ENCODE measurements at places on chromosomes 13 and 19. TPM values are rescaled to one million over a fixed set of nuclear protein-coding genes. Genes with fewer than 3 reads are reported as not detected.

KLK3 gene
- total RNA-seq: not detected

ZNF575 gene
- total RNA-seq: 0.37 TPM

MCF2L gene
- total RNA-seq: not detected

LGALS7B gene
- total RNA-seq: 889 TPM

LGALS14 gene
- total RNA-seq: not detected

ZNF100 gene
- total RNA-seq: 6.8 TPM

DHPS gene
- total RNA-seq: 49.4 TPM

TGFB1 gene
- 26.9 TPM for total RNA-seq

DNA sequence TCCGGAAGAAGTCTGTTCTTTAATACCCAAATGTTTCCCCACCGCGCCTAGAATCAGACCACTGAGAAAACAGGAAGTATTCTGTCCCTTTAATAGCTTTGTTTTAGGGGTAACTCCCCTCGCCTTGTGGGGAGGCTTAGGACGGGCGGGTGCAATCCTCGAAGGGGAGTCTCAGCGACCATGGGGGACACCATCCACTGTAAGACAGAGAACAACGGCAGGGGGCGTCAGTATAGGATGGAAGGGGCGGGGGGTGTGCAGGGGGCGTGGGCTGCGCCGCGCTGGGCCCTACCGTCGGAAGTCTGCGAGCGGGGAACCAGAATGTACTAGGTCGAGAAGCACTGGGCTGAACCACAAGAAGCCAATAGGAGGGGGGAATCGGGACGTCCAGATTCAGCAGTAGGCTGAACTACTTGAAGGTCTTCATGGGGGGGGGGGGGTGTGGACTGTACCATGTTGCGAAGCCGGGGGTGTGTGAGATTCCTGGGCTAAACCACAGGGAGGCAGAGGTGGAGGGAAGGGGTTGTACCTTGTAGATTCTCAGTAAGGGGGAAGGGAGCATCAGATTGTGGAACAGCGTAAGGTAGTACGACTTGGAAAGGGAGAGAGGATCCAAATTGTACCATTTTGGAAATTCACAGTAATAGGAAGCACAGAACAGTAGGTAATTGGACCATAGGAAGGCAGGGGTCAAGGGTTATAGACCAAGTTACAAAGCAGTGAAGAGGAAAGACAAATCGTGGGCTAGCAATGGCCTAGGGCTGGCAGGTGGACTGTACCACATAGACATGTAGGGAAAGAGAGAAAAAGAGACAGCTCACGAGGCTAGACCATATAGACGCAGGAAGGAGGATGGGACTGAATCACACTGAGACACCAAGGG is 1.0 kb upstream of the DBP start:
- DNase-seq: no peak

DNA sequence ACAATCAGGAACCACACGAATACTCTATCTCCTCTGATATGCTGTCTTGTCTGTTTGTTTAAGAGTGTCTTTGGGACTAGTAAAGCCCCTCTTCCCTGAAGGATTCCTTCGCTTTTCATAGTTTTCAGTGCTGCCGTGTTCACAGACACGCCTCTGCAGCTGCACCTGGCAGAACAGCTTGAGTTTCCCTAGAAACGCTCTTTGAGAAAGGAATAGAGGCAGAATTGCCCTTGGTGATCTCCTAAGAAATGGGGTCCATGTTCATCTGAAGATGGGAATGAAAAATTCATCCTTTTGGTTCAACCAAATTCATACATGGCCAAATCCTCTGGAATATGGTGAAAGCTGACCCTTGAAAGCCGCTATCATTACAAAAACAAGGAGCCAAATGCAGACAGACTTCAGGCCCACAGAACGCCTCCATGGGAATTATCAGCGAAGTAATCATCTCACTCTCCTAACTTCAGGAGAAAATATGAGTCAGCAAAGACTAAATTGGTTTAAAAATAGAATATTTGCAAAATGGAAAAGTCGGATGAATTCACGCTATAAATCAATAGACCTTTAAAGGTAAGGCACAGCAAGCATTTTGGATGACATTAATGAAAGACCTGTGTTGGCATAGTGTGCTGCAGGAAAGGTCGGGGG is 5.5 kb downstream of the SACS start:
- peak; percentile 50 for DNase-seq

DNA sequence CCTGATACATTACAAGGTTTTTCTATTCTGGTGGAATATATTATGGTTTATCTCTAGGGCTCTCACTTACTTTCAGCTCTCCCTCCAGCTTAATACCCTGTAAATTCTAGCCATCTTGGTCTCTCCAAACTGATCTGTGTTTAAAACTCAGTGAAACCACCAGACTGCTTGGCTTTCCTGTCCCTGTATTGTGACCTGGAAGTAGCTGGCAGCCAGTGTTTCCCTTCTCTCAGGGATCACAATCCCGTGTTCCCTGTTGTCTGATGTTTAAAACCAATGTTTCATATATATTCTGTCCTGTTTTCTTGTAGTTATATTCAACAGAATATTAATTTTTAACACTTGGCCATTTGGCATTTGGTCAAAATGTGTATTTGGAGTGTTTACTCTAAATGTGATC is 8.0 kb downstream of the AKAP11 start:
- DNase-seq: no peak

DNA sequence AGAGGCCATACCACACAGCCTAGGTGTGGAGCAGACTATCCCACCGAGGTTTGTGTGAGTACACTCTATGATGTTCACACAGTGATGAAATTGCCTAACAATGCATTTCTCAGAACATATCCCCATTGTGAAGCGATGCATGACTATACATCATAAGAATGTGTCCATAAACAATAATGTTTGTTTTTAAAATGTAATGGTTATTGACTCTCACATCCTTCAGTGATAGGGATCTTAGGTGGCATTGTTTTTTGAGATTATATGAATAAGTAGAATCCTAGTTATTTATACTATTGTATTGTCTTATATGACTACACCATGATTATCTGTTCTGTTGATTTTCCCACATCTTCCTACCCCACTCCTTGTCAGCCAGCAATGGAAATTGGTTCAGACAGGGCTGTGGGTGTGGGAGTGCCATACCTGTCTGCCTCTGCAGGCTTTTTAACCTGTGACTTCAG is 13.6 kb downstream of the CCNA1 start:
- peak; percentile 69 for DNase-seq

DNA sequence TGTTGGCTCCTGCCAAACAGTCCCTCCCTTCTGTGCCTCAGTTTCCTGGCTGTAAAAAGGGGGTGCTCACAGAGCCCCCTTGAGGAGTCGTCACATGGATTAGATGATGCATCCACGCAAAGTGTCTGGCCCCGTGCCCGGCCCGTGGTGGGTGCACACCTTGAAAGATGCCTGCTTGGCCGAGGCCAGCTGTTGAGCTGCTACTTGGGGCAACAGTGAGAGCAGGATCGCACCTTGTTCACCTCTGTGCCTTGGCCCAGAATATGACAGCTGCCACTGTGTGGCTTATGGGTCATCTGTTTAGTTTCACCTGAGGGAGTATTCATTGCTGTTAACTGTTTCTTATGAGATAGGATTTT is 17.7 kb downstream of the CRTC1 start:
- DNase-seq: peak; percentile 15

DNA sequence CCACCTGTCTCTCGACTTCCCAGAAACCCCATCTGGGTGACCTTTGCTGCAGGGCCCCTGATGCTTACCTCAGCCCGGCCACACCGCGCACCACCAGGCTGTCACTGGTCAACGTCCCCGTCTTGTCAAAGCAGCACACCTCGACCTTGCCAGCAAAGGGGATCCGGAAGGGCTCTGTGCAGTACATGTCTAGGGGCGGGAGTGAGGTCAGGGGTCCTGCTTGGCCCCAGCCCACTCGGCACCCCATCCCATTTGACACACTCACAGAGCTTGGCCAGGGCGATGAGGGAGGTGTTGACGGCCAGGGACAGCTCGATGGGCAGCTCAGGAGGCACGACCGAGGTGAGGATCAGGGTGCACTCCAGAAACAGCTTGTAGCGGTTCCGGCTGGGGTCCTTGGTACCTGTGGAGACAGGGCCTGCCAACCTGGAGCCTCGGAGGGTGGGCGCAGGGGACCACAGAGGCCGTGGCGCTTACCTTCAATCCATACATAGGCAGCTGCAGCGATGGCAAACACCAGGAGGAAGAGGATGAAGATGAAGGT is 8.4 kb downstream of the ATP13A1 start:
- no peak for DNase-seq

DNA sequence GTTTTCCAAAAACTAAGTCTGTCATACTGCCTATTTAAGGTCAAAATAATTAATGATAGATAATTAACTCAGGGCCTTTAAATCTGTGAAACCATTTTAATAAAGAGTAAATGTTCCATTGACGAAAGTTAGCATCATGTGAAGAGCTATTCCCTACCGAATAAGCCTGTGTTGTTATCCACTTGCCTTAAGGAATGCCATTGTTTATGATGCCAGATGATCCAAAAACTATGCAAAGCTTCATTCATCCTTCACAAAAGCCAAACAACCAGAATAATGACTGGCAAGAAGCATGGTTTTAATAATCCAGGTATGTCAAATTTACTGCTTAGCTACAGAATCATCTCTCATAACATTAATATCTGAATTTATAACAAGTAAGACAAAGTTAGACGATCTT is 6.5 kb upstream of the GPC6 start:
- DNase-seq: no peak

GRCh38 chr19:55447421-55448174 is 4.5 kb upstream of the SHISA7 start:
- peak; percentile 44 for DNase-seq

DNA sequence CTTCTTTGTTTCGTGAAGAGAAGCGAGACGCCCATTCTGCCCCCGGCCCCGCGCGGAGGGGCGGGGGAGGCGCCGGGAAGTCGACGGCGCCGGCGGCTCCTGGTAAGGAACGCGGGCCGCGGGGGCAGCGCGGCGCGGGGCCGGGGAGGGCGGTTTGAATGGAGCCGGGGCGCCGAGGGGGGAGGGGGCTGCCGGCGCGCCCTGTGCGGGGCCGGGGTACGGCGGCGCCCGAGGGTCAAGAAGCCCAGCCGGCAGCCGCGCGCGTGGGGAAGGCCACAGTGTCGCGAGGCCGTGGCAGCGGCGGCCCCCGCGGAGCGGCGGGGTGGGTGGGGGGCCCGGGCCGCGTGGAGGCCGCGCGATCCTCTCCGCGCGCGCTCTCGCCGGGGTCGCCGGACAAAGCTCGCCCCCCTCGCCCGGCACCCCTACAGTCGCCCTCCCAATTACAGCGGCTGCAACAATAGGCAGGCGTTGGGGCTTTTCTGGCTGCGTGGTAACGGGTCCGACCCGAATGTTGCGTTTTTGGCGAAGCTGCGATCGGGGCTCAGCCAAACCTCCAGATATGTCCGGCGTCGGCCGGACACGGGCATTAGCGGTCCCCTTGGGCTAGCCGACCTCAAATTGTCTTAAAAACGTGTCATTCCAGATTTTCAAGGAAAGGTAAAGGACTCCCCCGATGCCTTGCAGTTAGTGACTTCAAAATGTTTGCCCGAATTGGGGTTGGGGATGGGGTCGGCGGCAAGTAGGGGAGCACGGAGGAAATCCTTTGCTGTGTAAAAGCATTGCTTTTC is 437 bp downstream of the SMARCA4 start:
- DNase-seq: no peak

- DNase-seq: no peak
Observed at GRCh38 chr13:39856714-39857113, 201.3 kb downstream of the COG6 start.

- DNase-seq: no peak
Observed at GRCh38 chr19:38661136-38661535, 13.7 kb downstream of the ACTN4 start.

GRCh38 chr19:41299046-41299754 is 10.8 kb upstream of the CCDC97 start:
- no peak for DNase-seq

DNA sequence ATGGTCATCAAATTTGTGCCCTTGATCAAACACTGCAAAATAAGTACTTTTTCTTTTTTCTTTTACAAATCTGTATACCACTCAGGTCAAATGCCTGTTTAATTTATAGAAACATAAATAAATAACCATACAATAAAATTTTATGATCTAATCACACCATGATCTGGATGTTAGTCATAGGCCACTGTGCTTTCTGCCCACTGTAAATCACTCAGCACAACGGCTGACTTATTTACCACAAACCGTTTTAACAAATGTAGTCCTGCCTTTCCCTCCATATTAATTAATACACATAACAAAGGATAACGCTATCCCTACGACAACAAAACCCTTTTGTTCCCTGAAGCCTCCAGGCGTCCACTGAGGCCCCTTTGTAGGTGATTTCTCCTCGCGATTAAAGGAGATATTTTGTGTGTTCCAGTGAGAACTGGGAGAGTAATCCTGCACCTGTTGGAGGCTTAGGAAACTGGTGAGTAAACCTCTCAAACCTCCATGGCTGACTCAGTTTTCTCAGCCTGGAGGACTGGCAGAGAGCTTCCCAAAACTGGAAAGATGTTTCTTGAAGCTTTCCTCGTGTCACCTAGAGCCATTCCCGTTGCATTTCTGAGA is 477.1 kb upstream of the SGCG start:
- DNase-seq: peak; percentile 4

GRCh38 chr13:23349161-23349897 is 84.2 kb downstream of the SACS start:
- no peak for DNase-seq

- no peak for DNase-seq
Observed at GRCh38 chr19:42271045-42271419, 2.0 kb downstream of the CIC start.

GRCh38 chr19:51644636-51645271 is 1.9 kb downstream of the SIGLEC14 start:
- DNase-seq: no peak

DNA sequence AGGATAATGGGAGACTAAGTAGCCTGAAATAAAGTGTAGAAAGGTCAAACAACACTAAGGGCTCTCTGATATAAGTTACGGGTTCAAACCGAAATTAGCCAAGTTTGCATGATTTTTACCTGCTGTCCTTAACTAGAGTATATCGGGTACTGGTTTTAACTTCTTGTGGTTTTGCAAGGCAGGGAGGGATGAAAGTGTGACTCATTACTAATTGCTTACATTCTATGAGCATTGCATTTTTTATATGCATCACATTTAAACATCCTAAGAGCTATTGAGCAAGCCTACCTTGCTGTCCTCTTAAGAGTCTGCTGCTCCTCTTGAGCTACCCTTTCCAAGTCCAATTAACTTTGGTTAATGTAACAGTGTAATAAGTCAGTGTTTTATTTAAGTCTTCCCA is 415.4 kb downstream of the SLITRK5 start:
- peak; percentile 56 for DNase-seq

GRCh38 chr13:73532987-73533510 is 474.2 kb downstream of the KLF5 start:
- DNase-seq: no peak
